ENCODE measurements at places on chromosomes 6 and 20.
A peak's percentile ranks its signal among the peaks of the same experiment; 100 is the strongest.

- no peak for DNase-seq
Measured at GRCh38 chr6:161017766-161018564, 26.4 kb downstream of the MAP3K4 start.

GRCh38 chr20:47612670-47613069, 111.0 kb downstream of the NCOA3 start:
- no peak for DNase-seq

- DNase-seq = peak; percentile 13
Measured at GRCh38 chr6:119347466-119348095, 2.0 kb downstream of the MAN1A1 start.

GRCh38 chr20:54070187-54070987, at the start of gene BCAS1:
Gene BCAS1, minus strand, starts transcription at chr20:54070594. Its CDS starts 11,876 bp downstream, at chr20:54058718.
- no peak for DNase-seq

- DNase-seq = no peak
Measured at GRCh38 chr6:141552463-141552862, 580.3 kb upstream of the GJE1 start.

GRCh38 chr6:136244061-136244616, 6.0 kb downstream of the MTFR2 start:
- DNase-seq = no peak

DNA sequence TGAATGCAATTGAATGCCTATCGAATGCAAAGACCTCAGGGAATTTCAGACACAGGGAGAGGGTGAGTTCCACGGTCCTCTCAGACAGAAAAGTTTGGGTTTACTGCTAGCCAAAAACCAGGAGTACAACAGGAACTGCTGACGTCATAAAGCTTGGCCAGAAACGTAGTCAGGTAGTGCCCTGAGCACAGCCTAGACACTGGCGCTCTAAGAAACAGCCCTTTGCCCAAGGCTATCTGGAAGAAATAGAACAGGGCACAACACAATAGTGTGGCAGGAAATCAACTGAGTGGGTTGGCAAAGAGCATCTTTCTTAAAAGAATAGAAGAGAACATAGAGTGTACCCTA, 58.0 kb downstream of the GFOD1 start:
- DNase-seq = no peak

DNA sequence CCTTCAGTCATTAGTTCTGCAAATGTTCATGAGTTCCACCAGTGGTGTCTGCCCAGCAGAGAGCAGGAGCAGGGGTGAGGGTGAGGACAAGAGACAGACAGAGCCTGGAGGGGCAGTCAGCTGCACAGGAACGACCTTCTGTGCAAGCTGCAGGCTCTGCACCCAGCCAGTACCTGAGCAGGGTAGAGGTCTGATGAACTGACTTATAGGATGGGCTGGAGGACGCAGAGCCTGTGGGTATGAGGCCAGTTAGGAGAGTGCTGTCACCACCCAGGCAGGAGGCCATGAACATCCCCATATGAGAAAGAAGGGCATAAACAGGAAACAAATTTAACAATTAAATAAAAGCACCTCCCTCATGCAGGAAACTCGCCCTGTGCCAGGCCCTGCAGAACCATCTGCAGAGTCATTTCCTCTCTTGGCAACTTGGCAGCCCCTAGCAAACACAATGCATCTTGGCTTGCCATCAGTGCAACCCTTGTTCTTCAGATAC, 17.9 kb downstream of the C6orf15 start:
- DNase-seq = no peak

DNA sequence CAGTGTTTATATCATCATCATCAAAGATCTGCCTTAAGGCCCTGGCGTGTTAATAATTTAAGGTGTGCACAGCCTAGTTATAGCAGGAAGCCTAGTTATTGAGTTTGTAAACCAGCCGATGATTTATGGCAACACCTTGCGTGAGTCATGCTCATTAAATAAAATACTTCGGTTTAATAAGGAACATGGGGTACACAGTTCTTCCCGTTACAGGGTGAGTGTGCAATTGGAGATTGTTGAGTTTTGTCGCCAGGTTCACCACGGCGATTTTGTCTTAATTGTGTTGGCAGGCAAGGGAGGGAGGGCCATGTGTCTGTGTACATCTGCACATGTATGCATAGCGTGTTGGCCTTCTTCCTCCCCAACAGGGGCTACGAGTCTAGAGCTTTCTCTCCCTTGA, 104.0 kb downstream of the TFAP2A start:
- no peak for DNase-seq

GRCh38 chr6:132207991-132208390, 193.3 kb downstream of the MOXD1 start:
- no peak for DNase-seq

DNA sequence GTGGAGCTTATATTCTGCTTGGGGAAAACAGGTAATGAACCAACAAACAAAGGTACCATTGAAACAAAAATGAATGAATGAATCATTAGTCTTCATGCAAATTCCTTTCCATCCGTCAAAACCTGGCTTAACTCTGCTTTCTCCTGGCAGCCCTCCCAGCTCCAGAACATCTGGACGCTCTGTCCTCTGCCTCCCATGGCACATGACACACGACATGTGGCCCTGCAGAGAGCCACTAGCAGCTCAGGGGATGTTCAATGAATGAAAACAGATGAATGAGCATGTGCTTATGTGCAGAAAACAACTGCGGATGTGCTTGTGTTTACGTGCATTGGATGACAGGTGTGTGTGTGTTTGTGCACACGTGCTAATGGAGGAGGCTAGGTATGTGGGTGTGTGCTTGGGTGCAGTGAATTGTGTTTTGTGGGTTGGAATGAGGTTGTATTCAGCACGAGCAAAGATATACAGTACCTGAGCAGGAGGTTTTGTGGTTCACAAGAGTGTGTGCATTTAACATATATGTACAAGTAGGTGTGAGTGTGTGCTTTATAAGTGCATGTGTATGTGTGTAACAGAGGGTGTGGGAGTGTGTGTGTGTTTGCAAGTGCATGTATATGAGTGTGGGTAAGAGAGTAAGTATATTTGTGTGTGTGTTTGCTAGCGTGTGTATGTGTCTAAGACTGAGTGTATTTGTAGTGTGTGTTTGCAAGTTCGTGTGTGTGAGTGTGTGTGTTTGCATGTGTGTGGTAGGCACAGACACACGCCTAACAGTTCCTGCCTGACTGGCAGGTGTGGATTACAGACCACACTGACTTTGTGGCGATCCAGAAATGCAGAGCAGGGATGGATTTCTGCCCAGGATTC, 374.1 kb upstream of the SULF2 start:
- no peak for DNase-seq

GRCh38 chr6:509676-510075, 118.1 kb downstream of the IRF4 start:
- DNase-seq = no peak

DNA sequence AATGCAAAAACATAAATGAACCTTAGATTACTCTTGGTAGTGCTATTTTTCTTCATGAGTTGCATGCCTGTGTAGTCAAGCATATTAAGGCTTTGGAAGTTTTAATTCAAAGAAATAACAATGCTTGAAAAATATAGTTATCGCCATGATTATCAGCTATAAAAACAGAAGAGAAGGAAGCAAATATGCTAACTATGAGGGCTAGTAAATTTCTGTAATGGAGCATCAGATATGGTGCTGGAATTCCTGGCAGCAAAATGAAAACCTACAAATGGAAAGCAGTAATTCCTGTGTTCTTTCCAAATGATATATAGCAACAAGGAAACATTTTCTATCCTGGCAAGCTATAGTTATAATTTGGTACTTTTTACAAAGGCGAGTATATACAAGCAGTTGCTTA, 29.7 kb downstream of the DOP1A start:
- DNase-seq = no peak

- DNase-seq = no peak
Measured at GRCh38 chr6:112245511-112246203, 8.7 kb downstream of the LAMA4 start.

- no peak for DNase-seq
Measured at GRCh38 chr6:9492790-9493189, 922.1 kb downstream of the TFAP2A start.

- no peak for DNase-seq
Measured at GRCh38 chr6:82494367-82494766, 130.8 kb downstream of the TPBG start.

- DNase-seq = no peak
Measured at GRCh38 chr20:55778796-55779195, 226.5 kb downstream of the CBLN4 start.

DNA sequence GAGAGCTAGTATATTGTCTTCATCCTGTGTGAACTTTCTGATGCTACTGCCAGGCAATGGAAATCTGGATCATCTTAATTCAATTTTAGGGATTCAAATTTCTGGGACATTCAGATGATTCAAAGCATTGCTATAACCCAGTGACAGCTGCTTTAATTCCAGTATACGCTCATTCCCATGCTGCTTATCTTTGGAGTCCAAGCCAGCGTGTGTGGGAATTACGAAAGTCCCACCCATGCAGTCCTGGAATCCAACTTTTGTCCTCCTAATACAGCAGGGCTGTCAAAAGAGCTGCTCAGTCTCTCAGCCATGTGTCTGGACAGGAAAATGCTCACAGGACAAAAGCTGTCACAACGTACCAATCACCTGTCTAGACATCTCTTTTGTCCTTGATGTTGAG, 219.8 kb downstream of the LAMA2 start:
- no peak for DNase-seq

DNA sequence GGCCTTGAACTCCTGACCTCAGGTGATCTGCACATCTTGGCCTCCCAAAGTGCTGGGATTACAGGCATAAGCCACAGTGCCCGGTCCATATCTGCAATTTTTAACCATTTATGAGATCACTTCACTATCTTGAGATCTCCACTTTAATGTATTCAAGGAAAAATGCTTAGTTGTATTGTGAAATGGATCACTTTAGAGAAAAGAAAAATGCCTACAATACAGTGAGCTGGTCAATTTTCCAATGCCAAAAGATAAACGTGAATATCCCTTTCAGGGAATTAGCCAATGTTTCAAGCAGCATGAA, 82.8 kb upstream of the ZNF217 start:
- DNase-seq = no peak

- DNase-seq = no peak
Measured at GRCh38 chr20:60535211-60535610, 577.0 kb downstream of the CDH26 start.

DNA sequence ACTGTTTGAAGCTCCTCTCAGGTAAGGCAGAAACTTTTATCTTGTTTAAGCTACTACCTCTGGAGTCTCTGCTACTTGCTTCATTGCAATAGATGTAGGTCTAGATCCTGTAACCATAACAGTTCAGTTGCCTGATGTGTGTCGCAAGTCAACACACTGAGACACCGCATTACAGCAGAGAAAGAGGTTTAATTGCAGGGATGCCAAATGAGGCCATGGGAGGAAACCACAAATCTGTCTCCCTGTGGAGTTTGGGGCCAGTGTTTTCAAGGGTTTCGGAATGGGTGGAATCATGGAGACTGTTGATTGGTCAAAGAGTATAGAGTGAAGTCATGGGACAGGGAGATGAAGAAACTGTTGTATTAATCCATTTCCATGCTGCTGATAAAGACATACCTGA, 57.1 kb upstream of the RBM24 start:
- DNase-seq = no peak

DNA sequence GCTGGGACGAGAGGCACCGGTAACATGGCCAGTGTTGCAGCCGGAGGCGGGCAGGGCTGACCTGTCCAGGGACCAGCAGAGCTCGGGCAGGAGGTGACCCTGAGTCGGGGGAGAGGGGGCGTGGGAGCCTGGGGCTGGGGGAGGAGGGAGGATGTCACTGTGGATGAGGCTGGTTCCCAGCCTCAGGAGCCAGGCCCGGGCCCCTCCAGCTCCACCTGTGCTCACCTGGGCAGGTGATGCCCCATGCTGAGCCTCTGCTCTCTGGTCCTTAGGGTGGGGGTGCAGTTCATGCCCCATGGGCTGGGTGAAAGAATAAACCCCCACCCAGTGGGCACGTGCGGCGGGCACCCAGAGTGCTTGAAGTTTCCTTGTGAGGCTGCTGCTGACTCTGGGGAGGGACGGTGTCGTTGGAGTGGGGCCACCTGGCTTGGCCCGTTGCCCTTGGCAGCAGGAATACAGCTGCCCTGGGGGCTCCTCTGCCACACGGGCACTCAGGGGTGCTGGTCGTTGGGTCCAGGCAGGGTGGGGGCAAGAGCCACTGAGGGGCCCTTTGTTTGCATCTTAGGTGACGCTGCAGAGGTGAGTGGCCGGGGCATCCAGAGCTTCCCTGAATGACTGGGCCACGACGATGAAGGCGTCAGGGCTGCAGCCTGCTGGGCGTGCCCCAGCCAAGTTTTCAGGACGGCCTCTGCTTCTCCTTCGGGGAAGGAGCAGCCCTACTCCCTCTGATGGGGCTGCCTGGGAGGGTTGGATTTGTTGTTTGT, 24.7 kb upstream of the BHLHE23 start:
- no peak for DNase-seq

DNA sequence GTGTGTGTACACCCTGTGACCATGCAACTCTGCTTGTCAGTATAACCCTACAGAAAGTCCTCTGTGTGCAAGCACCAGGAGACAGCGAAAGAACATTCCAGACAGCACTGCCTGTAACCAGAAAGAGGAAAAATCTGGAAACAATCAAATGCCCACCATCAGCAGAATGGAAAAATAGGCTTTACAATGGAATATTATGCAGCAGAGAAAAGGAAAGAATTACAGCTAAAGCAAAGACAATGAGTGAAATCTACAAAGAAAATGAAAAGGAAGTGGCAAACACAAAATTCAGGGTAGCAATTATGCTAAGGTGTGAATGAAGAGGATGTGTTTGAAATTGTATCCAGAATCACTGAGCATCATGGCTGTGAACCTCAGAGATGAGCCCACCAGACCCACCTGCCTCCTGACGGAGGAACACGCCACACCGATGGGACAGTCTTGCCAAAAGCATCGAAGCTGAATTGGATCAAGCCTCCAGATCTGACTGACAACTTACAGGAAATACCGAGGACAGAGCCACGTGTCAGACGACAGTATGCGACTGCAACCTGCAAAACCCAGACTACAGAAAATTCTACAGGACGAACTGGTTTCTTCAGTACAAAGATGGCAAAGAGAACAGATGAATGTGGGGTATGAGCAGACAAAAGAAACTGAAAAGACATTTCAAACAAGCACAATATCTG, 133.2 kb downstream of the NFATC2 start:
- DNase-seq = no peak

DNA sequence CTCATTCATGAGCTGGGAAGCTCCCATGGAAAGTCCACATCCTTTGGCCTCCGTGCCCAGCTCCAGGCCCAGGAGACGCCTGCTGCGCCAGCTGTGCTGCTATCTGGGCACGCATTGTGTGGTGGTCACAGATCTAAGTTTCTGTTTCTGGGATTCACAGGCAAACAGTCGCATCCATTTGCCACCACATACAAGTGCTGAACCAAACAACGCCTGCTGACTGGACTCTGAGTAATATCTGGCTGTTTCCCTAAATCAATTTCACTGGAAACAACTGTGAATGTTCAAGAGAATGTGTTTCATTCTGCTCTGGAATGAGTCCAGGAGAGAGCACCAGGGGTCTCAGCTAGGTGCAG, 45.5 kb downstream of the IRF4 start:
- DNase-seq = no peak
